ENCODE measurements at places on chromosomes 2 and 18.

DNA sequence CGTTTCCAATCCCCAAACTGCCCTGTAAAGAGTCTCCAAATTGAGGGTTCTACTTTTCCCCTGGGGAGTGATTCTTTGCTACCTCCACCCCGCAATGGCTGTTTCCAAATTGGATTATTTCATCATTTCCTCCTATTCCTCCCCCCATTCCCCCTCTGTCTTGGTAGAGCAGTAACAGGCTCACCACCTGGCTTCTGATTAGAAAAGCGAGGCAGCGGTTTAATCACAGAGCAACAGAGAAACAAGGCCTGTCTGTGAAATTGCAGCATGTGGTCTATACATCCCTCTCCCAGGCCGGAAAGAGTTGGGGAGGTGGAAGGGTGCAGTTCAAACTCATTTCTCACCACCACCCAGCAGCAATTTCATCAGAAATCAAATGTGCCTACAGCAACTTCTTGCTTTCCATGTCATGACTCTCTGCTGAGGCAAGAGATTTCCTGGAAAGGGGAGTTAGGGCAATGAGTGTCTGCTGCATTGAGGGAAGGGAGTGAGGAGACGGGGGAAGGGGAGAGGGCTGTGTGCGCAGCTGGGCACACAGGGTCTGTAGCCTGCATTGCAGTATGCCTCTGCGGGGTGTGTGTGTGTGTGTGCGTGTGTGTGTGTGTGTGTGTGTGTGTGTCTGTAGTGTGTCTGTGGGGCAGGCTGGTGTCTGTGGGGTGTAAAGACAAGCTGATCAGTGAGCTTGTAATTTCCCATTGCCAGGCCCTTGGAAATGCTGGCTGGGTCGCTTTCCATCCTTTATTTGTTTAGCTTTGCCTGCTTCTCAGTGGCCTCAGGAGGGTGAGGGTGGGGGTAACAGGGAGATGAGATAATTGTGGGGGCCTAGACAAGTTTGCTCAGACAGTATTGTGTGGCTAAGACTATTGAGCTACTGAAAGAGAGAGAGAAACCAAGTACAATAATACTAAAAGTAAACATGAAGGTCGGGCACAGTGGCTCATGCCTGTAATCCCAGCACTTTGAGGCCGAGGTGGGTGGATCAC is 13.5 kb upstream of the IGFBP2 start:
- no peak for DNase-seq

DNA sequence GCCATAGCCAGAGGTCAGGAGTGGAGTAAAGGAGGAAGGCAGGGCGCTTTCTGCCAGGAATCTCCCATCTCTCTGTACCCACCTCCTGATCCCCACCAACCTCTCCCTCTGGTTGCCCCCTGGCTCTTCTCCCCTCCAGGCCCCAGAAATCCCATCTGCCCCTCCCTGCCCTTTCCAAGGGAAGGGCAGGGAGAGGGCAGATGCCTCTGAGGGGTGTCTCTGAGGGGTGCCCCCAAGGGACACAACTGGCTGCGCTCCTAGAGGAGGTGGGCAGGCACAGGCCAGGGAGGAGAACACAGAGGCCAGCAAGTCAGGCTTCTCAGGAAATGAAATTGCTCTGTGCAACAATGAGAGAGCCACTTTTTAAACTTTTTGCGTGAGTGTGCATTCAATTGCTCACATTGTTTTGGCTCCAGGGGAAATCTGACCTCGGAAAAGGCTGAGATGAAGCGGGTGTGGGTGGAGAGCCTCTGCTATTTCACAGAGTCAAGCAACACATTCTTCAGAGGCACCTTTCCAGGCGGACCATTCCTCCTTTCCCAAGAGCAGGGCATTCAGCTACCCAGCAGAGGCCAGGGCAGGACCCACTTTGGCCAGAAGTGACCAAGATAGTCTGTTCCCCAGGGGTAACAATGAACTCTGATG is 125.5 kb downstream of the SMAD7 start:
- peak; percentile 73 for DNase-seq

GRCh38 chr2:31877008-31877407 is 133.8 kb downstream of the MEMO1 start:
- DNase-seq = no peak

GRCh38 chr2:103003750-103004260 is 242.0 kb downstream of the TMEM182 start:
- DNase-seq = no peak

DNA sequence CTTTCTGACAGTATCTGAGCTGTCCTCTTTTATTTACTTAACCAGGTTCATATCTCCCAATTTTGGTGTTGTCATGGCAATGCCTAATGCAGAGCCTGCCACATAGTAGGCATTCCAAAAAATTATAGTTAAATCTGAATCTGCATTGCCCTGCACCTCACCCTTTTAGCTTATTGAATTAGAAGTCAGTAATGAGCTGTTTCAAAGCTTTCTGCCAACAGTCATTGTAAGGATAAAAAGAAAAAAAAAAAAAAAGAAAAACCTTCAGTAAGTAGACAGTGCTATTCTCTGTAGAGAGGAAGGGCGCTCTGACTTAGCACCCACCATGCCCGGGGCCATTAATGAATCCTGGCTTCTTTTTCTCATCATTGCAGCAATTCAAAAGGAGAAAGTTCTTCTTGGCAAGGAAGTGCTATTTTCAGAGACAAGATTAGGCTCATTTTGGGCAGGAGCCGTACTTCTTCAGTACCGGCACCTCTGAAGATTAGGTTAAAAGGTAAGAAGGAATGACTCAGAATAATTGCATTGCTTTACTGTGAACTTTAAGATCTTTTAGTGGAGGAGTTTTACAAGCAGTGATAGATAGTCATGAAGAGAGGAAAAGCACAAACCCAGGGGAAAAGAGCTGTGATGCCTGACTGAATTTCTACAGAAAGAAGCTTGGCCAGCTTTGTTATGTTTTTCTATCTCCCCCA is 2041.2 kb upstream of the PIK3C3 start:
- DNase-seq = no peak

Data from mesenteric fat pad (tissue), 1 donor.